ENCODE measurements at places on chromosomes 2 and 18. TPM values are rescaled to one million over a fixed set of nuclear protein-coding genes. Genes with fewer than 3 reads are reported as not detected.

Gene DCDC2C
- total RNA-seq = not detected

Gene CYS1
- 2.5 TPM for total RNA-seq

Gene HAUS1
- 58.3 TPM for total RNA-seq

Gene CCL20
- not detected for total RNA-seq

DNA sequence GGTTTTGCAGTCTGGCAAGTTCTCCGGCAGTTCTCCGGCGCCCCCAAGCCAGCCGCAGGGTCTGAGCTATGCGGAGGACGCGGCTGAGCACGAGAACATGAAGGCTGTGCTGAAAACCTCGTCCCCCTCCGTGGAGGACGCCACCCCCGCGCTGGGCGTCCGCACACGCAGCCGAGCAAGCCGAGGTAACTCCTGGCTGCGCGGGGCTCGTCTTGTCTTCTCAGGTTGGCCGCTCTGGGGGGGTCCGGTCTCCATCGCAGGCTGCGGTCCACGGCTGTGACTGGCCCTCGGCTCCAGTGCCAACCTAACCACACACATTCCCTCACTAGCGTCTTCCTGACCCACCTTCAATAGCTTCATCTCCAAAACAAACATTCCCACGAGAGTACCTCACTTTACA, 68.2 kb downstream of the TPGS2 start:
- DNase-seq = no peak

GRCh38 chr2:25032901-25033300, 9.0 kb upstream of the EFR3B start:
- no peak for DNase-seq

GRCh38 chr2:120994301-120994995, 258.8 kb downstream of the GLI2 start:
- no peak for DNase-seq

- no peak for DNase-seq
Measured at GRCh38 chr2:69667805-69668382, 24.4 kb upstream of the AAK1 start.

GRCh38 chr2:64062840-64063239, 43.6 kb upstream of the VPS54 start:
- DNase-seq = no peak

DNA sequence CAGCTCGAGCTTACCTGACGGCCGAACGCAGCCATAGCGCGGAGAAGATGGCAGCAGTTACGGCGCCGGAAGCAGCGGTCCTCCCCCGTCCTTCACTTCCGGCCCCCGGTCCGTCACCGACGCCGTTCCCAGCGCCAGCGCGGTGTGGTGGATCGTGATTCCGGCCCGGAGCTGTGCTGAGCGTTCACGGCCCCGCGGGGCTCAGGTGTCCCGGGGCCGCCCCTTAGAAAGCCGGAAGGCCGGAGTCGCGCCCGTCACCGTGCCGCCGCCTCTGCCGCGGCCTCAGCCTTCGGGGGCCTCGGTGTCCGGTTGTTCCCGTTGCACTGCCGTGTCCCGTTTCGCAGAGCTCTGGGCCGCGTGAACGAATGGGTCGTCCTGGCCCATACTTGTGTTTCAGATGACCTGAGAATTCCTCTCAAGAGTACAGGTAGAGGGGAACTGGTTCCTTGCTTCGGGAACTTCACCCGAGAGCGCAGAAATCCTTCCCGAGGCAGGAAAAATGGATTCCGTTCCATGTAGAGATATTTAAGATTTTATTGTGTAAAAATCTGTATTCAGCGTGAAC, at the start of gene MTERF4:
Gene MTERF4 (minus strand): TSS at position 49 of the 565 bp plus-strand sequence. CDS start 14 bp downstream, at position 35.
- peak; percentile 85 for DNase-seq

DNA sequence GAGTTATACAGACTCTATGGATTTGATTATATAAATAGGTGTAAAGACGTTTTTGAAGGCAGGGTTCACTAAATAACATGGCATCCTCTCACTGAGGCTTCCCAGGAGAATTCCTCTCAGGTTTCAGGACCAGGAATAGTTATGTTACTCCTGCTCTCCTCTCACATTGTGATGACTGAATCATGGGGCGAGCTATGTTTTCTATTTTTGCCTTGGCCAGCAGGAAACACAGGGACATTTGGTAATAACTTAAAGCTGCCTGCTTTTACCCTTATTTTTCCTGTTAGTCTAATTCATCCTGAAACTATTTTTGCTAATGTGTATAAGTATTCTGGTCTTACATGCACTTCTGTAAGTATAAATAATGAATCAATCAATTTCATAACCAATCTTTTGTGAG, 115.3 kb upstream of the ITGB6 start:
- DNase-seq = no peak

DNA sequence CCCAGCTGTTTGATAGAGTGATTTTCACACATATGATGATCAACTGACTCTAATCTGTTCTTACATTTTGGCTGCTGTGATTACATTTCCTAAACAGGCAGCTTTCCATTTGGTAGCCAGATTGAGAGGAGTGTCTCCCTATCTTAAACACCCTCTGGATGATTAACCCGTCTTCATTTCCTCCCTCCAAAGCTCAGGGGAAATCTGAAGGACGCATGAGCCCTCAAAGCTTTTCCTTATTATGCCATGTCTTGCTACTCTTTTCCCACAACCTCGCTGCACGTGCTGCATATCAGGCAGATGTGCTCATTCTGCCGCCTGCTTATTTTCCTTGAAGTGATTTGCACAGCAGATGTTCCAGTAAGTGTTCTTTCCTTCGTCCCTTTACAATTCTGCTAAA, 837.4 kb downstream of the LRRTM4 start:
- no peak for DNase-seq

- DNase-seq = peak; percentile 71
Measured at GRCh38 chr2:85611705-85612587, at the start of gene C2orf68. C2orf68 (minus strand) TSS chr2:85612066; CDS start chr2:85611984, 82 bp downstream.

GRCh38 chr2:127164761-127165538, 55.1 kb downstream of the CYP27C1 start:
- no peak for DNase-seq

GRCh38 chr18:53534203-53534602, 690.3 kb downstream of the MBD2 start:
- DNase-seq = no peak

DNA sequence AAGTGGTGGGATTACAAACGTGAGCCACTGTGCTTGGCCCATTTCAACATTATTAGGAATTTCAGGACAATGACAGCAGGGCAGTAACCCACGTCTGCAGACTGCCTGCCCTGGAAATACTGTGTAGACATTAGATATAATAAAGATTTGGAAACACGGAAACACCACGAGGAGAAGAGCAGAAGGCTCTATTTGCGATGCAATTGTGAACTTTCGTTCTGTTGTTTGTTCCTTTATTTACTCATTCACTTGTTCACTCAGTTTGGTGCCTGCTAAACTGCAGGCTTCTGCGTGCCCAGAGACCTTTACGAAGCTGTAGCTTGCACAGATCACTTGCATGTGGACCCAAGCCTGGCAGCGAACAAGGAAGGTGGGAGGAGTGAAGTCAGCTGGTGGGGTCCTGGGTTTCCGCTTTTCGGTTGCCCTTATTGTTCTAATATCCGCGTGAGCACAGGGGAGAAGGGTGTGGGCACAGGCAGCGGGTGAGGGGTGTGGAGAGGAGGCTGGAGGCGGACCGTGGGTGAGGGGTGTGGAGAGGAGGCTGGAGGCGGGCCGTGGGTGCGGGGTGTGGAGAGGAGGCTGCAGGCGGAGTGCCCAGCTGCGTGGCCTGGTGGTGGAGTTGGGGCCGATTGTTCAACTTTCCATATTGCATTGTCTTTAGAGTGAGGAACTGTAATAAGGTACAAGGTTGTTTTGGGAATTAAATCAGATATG, 3.4 kb downstream of the COLEC11 start:
- no peak for DNase-seq

GRCh38 chr2:191345788-191346187, 100.6 kb downstream of the MYO1B start:
- DNase-seq = no peak

- no peak for DNase-seq
Measured at GRCh38 chr2:25387876-25388449, 46.2 kb upstream of the DNMT3A start.

- no peak for DNase-seq
Measured at GRCh38 chr2:232787806-232788205, 11.4 kb upstream of the KCNJ13 start.

DNA sequence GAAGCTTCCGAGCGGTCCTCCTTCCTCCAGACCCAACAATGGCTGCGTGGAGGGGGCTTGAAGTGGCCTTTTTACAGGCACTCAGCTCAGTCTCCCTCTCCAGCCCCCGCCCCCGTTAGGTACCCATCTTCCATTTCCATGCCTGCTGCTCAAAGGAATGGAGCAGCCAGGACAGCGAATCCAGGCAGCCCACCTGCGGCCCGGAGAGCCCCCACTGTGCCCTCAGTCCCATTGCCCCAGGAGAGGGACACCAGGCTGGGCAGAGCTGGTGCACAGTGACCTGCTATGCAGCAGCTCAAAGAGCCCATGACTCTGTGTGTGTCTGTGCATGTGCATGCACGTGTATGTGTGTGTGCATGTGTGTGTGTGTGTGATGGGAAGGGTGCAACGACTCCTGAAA, 10.6 kb upstream of the POMC start:
- no peak for DNase-seq

DNA sequence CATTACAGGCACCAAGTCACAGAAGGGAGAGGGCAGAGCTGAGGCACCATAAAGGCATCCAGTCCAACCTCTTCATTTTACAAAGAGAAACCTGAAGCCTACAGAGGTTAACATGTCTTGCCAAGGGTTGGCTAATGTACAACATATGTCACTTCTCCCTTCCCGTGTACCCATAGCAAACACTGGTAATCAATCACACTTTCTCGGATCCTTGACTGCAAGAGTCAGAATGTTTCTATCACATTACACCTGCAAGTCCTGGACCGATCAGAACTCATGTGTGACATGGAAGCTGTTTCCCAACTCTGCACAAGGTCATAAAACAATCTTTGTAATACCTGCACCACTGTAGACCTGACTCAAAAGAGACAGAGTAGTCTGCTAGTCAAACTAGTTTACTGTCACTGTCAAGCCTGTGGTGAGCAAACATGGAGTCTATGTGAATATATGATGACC, 6.0 kb downstream of the ANKRD44 start:
- DNase-seq = no peak

DNA sequence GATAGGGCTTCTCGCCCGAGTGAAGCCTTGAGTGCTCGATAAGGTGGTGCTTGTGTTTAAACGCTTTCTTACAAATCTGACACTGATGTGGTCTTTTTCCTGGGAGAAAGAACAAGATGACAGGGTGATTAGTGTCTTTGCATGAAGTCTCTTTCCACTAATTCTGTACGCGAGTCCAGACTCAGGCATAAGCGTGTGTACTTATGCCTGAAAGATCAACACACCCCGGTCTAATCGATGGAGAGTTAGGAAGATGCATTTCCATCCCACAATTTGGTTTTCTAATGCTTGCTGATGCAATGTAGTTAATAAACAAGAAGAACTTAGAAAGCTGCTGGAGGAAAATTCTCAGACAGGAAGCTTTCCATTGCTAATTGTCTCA, 130.0 kb downstream of the ZEB2 start:
- no peak for DNase-seq

DNA sequence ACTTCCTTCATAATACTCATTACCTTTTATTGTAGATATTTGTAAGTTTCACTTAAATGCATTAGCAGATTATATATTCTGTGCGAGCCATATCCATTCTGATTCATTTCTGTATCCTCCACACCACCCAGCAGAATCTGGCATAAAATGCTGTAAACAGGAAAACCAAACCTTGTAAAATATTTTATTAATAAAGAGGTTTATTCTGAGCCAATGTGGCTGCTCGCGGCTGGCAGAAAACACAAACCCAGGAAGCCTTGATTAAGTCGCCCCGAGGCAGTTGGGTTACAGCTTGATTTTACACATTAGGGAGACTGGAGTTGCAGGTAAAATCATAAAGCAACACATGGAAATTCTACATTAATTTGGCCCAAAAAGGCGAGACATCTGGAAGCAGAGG, 40.5 kb downstream of the GNAL start:
- DNase-seq = no peak

DNA sequence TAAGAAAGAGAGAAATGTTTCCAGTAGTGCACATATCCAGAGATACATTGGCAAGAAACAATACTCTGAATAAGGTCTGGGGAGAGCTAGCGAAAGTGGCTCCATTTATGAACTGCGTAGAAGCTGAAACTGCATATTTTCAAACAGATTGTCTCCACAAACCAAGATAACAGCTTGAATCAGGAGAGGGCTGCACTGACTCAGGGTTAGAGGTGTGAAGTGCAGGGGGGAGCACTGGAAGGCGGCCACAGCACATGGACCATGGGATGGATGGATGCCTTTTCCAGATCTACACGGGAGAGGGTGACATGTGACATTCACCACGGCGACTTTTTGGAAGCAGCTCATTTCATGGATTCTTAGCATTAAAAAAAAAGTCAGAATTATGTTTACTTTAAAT, 729.4 kb downstream of the RNF144A start:
- DNase-seq = no peak

- DNase-seq = peak; percentile 6
Measured at GRCh38 chr2:233803292-233803911, 25.3 kb downstream of the MROH2A start.

DNA sequence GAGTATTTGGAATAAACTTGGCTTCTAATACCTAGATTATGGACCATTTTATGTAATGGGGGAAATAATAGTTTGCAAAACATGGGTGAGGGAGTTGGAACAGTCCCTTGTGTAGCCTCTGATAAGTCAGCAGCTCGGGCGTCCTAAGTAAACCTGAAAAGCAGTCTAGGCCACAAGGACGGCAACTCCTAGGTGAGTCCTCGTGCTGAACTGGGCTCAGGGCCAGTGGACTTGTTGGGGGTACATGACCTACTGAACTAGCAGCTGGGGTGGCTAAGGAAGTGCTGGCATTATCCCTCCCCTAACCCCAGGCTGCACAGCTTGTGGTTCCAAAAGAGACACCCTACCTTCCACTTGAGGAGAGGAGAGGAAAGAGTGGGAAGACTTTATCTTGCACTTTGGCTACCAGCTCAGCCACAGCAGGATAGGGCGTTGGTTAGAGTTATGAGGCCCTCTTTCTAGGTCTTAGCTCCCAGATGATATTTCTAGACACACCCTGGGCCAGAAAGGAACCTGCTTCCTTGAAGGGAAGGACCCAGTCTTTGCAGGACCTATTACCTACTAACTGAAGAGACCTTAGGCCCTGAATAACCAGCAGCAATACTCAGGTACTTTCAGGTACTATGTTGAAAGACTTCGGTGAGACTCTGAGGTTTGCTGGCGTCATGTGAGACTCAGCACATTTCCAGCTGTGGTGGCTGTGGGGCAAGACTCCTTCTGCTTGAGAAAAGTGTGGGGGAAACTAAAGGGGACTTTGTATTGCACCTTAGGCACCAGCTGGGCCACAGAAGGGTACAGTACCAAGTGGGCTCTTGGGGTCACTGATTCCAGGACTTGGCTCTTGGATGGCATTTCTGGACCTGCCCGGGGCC, 71.0 kb downstream of the AQP4 start:
- no peak for DNase-seq

- DNase-seq = no peak
Measured at GRCh38 chr2:209734805-209735204, 36.8 kb upstream of the UNC80 start.
